ENCODE measurements at places on chromosomes 13 and 19.

- no peak for DNase-seq
These were observed 19.5 kb downstream of the MYO1F start for GRCh38 chr19:8557642-8558238.

DNA sequence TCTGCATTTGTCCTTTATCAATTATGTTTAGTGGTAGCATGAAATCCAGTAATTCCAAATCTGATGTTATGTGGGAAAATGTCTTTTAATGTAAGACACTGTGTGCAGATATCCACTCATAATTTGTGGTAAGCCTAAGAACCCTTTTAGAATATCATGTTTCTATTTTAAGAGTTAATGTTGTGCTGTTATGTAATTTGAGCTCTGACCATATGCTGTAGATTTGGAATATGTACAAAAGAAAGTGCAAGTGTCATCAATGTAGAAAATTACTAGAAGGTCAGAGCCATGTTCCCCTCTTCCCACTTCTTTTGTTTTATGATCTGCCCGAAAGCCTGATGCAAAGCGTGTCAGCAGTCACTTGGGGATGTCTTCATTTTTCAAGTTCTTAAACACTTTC lies 44.5 kb downstream of the SCEL start:
- no peak for DNase-seq

DNA sequence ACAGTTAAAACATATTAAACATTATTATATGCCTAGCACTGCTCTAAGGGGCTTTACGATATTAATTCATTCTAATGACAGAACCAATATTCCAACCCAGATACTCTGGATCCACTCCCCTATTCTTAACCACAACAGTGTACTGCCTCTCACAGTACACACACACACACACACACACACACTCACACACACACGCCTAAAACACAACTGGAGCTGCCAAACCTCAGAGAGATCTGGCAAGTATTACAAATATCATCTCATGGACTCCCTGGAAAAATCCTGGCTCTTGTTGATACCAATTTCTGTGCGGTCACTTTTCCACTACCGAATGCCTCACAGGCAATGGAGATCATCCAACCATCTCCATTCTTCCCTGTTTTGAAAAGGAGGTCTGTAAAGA lies 1.3 kb downstream of the ZNF780A start:
- DNase-seq, result no peak

DNA sequence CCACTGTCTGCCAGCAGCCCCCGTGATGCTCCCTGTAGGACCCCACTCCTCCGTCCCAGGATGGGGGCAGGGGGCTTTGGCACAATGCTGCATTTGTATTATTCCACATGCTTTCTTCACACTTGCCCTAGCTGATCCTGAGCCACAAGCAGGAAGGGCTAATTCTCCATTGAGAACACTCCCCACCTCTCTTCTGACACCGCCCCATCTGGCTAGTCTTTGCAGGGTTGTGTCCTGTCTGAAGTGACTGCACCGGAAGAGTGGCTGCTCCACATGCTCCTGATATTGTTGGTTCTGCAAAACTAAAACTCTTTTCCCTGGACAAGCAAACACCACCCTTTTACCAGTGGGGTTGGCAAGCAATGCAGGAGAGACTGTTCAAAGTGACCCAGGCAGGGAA lies 18.0 kb downstream of the ZNF574 start:
- DNase-seq, result no peak

GRCh38 chr19:10510301-10510802 lies 6.9 kb downstream of the S1PR5 start:
- DNase-seq, result peak; percentile 72

- no peak for DNase-seq
These were observed 209.8 kb downstream of the PCCA start for GRCh38 chr13:100298691-100299090.

GRCh38 chr13:46380242-46380641 lies 6.8 kb downstream of the RUBCNL start:
- DNase-seq, result no peak

GRCh38 chr13:111881700-111882099 lies 185.2 kb upstream of the SOX1 start:
- no peak for DNase-seq

- no peak for DNase-seq
These were observed 1.7 kb downstream of the TSC22D1 start for GRCh38 chr13:44574466-44574855.

DNA sequence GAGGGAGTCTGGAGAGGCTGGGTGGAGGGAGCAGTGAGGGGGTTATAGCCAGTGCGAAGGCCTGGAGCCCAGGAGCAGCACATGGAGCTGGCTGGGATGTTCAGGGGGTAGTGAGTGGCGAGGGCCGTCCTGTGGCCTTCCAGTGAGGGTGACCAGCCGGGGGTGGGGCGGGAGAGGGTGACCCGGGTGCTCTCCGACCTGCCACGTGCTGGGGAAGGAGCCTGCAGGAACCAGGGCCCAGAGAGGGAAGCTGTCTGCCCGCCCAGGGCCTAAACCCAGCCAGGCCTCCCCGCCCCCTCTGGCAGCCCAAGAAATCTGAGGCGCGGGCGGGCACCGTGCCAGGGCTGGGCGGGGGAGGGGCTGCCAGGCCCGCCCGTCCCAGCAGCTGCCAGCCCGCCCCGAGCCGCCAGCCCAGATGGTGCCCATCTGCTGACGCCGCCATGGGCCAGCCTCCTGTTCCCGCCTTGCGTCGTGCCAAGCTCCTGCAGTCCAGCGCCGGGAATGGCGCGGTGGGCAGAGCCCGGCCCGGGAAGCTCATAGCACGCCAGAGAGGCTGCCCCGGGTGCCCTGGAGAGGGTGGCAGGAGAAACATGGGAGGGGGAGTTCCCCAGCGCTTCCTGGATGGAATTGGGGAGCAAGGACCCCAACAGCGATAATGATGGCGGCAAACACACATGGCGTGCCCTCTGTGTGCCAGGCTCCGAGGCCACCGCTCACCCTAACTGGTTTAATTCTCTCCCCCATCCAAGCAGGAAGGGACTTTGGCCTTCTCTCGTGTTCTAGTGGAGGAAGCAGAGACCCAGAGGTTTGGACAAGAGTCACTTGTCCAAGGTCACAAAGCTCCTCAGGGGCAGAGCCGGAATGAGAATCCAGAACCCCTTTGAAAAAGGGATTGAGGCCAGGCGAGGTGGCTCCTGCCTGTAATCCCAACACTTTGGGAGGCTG lies 21.5 kb downstream of the NFIC start:
- no peak for DNase-seq

- DNase-seq, result no peak
These were observed 30.0 kb upstream of the MBNL2 start for GRCh38 chr13:97192166-97192565.

DNA sequence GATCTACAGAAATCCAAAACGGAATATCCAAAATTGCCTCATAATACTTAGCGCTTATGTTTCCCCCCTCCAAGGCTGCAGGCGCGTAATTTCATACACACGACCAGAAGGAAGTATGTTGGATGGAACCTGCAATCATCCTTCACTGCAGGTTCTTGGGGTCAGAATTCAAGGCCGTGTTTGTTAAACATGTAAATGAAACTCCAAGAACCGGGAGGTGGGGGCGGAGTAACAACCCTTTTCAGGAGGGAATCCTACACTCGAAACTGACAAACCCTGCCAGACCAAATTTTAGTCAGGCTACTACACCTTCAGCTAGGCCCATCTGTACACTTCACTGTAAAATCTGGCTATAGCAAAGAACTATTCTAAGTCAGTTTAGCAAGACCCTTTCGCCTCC lies 1.3 kb downstream of the ZNF607 start:
- no peak for DNase-seq

DNA sequence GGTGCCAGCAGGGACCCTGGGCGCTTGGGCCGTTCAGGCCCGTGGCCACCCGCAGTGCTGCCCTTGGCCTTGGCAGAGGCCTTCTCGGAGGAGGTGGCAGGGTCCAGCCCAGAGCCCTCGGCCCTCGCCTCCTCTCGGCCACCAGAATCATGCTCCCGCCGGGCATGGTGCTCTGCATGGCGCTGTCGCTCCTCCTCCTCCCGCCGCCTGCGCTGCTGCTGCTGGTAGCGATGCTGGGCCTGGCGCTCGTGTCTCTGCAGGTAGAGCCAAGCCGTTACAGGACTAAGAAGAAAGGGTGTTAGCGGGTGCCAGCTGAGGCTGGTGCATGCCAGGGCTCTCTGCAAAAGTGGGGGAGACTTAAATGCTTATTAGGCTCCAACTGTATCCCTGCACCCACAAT lies 9.5 kb downstream of the ANO8 start:
- no peak for DNase-seq

DNA sequence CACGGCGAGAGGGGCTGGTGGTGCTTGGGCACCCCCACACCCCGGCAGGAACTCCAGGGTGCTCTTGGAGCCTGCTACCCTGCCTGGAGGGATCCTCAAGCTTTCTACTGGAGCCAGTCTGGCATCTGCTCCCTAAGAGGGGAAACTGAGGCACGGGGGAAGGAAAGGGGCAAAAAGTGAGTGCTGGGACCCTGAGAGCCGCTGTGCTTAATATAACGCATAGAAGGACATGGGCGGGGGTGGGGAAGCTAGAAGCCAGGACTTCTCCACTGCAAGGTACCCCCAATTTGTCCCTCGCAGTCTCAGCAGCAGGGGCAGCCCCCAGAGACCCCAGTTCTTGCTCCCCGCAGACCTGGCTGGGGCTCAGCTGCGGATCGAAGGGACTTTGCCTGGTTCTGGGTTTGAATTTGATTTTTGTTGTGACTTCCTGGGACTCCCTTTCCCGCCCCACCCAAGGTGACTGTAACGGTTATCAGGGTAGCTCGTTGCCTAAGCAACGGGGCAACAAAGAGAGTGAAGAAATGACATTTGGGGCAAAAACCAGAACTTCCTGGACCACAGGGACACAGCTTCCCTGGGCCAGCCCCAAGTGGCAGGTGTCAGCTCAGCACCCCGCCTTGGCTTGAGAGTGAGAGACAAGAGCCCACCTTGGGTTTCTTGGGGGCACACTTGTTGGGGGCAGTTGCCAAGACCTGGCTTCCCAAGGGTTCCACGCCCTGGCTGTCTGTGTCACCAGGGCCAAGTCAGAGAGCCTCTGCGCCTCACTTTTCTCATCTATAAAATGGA lies 638 bp downstream of the ADGRE5 start:
- DNase-seq, result peak; percentile 78

DNA sequence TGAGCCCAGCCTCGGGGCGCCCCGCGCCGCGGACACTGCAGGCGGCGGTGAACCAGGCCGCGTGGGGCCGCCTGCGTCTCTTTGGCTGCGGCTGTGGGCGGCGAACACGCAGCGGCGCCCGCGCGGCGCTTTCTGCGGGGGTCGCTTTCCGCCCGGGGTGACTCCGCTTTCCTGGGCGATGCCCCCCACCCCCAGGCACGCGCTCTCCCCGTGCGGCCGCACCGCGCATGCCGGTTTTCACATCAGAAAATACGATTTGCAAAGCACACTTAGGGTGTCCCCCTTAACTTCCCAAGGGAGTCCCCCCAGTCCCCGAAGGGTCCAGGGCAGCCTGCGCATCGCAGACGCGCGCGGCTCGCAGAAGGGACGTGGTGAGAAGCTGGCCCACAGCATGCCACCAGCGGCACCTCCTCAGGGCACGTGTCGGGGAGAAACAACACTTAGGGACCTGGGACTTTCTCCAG lies 5.3 kb downstream of the F7 start:
- no peak for DNase-seq

DNA sequence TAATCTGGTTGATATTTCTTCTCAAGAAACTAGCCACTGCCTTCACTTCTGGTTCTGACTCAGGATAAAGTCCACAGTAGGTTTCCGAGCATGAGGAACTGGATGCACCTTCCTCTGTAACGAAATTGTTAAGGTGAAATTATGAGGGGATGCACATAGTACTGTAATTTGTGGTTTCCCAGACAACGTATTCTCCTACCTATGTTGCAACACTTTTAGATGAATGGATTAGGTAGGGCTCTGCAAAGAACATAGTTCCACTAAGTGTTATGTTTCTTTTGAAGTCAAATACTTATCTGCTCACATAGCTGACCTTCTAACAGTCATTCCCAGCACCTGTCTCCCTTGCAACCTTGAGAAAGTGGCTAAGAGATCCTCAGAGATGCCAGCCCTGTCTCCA lies 5.7 kb upstream of the ZC3H13 start:
- DNase-seq, result no peak

- DNase-seq, result no peak
These were observed 16.6 kb upstream of the MYDGF start for GRCh38 chr19:4686700-4687099.

DNA sequence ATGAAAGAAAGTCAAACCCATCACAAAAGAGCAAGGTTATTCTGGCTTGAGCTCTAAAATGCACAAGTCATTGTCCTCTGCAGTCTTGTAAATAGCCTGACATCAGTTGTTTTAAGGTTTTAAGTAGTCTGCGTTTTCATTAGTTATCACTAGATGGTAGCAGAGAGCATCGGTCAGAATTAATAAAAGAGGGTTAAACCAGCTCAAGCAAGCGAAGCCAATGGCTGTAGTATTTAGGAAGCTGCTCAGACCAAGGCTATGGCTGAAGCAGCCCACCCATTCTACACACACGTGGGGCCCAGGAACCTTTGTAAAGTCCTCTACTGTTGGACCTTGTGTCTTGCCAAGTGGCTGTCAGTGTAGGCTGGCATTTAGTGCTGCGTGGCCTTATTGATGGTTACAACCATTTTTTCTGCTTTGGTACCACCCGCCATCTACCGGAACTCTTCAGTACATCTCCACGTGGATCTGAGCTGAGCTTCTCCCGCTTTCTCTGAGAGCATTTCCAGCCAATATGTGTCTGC lies 13.3 kb upstream of the ZNF57 start:
- DNase-seq, result no peak
